ENCODE measurements at places on chromosomes 16 and 17.

DNA sequence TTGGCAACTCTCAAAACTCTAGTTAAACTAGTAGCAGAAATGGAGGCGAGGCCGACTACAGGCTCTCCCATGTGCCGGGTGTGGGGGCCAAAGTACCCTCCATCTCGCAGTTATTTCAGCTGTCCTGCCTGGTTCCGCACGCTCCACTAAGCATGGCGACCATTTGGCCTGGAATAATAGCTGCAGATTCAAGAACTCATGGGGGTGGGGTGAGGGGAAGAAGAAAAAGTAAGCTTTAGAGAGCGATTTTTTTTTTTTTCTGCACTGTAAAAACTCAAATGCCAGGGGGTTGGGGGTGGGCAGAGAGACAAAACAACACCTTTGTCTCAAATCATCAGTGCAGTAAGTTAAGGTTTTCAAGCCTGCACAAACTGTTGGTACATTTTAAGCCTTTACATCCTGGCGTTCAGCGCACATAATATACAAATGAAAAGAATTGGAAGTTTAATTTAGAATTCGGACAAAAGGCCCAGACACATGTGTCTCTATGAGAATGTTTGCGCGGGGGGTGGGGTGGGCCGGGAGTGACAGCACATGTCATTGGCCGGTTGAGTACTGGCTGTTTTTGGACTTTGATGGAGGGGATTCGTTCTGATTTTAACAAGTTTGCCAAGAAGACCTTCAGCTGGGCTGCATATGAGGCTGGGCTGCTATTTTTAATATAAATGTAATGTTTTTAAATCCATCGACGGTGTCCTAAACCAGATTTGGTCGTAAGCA is 694.7 kb upstream of the SALL1 start:
- DNase-seq, result no peak

DNA sequence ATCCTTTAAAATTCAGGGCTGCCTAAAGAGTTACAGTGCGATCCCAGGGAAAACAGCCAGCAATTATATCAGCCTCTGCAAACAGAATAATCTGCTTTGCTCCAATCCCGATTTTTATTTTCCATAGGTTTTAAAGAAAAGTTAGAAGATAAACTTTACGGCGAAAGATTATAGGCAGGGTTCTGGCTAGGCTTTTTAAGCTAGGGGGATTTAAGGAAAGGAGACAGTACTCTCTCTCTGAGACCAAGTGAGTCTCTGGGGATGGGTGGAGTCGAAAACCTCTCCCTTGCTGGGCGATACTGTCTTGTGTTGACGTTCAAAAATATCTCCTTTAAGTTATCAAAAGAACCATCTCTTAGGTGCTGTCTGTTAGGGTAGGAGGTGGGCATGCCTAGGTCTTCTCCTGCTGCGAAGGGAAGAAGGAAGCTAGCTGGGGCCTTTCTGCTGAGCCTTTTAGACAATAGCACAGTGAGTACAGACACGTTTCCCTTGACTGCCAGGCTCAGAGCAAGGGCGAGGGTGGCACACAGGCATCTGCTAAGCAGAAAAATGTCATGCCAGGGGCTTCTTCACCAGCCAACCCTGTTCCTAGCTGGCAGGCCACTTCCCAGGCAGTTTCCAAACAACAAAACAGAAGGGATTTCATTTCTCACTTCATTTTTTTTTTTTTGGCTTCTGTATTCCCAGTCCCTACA is 167.9 kb upstream of the MAF start:
- no peak for DNase-seq

DNA sequence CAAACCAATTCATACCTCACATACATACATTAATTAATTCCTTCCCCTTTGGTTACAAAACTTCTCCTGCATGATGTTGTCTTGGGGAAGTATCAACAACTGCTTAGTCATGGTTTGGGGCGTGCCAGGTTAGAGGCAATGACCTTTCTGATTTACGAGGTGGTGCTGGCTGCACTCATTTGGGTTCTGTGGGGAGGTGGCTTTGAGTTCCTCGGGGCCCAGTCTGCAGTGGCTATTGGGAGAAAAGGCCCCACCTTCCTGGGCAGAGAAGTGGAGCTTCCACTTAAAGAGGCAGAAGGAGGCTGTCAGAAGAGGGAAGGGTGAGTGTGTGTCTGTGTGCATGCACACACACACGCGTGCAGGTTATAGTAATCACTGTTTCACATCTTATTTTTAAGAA is 10.2 kb upstream of the ETV4 start:
- no peak for DNase-seq

- DNase-seq, result no peak
Measured at GRCh38 chr17:12691173-12691572, 25.5 kb downstream of the MYOCD start.

GRCh38 chr17:68461122-68461539 is 3.8 kb upstream of the WIPI1 start:
- no peak for DNase-seq

DNA sequence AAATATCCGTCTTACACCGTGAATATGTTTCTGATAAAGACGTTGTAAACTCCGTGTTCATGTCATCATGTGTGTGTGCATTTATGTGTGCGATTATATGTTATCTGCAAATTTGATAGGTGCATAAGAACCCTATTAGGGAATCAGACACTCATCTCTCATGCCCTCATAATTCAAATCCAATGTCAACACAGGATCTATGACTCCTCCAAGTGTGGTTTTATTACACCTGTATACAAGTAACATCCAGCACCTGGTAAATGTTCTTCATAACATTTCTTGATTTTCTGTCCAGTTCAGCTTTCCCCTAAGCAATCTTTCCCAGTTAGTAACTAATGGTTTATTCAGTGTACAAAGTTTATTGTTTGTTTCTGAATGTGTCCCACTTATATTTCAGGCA is 681.9 kb downstream of the CDH11 start:
- no peak for DNase-seq
